ENCODE measurements at places on chromosomes 1 and 21. TPM values are rescaled to one million over a fixed set of nuclear protein-coding genes. Genes with fewer than 3 reads are reported as not detected.

- no peak for DNase-seq
These were observed 18.1 kb upstream of the IRF2BP2 start for GRCh38 chr1:234628089-234628488.

GRCh38 chr1:228178737-228179684 is 13.4 kb downstream of the IBA57 start:
- DNase-seq = peak; percentile 35

DNA sequence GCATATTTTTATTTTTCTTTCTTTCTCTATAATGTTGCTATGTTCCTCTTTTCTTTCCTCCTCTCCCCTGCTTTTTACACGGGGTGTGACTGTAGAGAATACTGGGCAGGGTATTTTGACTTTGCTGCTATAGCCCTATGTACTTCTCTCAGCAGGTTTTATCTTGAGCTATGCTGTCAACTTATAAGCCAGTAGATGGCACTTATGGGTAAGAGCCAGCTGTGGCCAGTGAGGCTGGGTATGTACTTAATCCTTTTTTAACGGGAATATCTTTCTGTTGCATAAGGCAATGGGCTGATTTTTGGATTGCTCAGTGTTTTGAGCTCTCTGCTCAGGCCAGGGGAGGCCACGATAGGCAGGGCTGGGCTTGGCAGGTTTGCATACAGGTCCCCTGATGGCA is 99.0 kb downstream of the KCNK2 start:
- DNase-seq = no peak

DNA sequence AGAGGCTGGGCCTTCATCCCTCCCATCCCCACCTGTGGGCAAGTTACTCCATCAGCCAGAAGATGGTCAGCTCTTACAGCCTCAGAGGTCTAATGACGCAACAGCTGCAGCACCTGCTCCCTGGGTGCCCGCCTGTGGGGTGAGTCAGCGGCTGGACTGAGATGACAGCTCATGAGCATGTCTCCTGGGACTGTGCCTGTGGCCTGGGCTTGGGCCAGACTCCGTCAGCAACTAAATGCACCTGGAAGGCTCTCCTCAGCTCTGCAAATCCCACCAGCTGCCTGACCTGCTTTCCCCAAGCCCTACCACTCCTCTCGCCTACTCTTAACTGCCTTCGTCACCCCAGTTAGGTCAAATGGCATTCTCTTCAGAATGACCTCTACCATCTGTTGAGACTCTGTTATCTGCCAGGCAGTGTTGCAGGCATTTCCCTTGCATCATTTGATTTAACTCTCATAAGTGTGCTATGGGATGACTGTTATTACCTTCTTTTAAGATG is 47.7 kb downstream of the ETS2 start:
- DNase-seq = no peak

The TCEA3 gene
- 46.0 TPM for total RNA-seq

Measured in cardiac septum (tissue), 1 donor.